Activated gamma-delta T cell treated with anti-CD3 and anti-CD28 coated beads, Interleukin-2, amount 50 U/mL, for 16 hours (primary cell): ENCODE measurements at places on chromosomes 12 and 14.

DNA sequence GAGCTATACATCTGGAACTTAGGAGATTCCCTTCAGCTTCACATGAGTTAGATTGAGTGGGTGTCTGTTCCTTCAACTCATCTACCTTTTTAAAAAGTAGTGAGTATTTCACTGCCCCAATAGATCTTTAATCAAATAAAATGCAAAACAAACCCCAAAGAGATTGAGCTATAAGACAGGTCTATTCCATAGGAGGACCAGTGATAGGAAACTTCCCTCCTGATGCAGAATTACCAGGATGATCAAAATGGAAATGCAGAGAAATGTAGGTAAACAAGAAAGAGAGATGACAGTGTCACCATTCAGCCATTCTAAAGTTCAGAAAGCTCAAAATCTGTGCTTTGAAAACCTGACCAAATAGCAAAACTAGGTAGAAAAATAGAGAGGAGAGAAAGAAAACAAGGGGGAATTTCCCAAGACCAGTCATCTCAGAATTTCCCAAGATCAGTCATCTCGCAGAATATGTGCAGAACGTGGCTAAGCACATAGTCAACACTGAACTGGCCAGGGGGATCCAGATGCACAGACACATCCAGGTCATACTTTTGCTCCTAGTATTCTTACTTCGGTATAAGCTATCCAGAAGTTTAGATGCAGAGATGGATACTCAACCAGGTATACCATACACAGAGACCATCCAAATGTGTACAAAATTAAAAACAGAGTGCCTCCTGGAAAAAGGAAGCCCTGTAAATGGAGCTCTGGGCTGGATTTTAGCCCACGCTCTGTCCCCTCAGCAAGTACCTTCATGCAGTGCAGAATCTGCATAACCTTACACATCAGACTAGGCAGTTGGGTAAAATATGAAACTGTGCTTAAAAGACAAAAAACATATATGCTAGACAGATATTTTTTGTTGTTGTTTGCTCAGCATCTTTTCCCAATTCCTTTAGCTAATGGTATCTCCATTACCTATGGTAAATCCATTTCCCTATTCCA is 27.4 kb downstream of the SLC41A2 start:
- no peak for DNase-seq

DNA sequence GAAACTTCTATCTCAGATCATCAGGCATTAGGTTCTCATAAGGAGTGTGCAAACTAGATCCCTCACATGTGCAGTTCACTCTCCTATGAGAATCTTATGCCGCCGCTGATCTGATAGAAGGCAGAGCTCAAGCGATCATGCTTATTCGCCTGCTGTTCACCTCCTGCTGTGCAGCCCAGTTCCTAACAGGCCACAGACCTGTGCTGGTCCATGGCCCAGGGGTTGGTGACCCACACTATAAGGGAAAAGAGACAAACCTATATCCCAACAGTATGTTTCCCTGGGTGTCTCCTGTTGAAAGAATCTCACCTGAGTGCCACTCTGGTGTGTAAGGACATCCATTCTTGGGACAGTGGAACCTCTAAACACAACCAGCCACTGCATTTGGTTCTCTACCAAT is 186.3 kb downstream of the RIMBP2 start:
- no peak for DNase-seq

DNA sequence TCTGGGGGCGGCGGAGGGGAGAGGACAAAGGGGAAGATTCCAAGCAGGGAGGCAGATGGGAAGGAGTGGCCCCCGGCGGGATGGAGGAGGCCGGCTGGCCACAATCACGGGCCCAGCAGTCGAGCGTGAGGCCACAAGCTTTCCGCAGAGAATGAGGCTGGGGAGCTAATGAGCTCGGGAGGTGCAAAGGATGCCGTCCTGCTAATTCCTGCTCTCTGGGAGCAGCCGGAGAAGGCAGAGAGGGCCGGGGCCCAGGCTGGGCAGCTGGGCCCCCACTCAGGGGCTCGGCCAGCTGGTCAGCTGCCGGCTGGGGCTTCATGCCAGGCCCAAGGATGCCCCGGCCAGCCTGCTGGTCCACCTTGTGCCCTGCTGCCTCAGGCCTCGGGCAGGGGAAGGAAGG is 98.1 kb upstream of the LHX5 start:
- no peak for DNase-seq

DNA sequence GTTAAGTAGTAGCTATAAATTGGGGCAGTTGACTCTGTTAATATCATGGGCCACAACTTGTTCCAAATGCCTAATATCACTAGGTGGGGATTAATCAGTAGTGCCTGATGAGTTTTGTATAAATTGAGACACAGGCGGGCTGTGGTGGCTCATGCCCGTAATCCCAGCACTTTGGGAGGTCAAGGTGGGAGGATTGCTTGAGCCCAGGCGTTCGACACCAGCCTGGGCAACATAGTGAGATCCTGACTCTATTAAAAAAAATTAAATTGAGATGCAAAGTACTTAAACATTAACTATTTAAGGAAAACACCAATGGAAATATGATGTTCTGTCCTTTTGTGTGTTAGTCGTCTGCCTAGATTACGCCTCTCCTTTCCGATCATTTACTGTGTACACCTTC is 9.0 kb downstream of the PAPOLA start:
- DNase-seq: no peak

DNA sequence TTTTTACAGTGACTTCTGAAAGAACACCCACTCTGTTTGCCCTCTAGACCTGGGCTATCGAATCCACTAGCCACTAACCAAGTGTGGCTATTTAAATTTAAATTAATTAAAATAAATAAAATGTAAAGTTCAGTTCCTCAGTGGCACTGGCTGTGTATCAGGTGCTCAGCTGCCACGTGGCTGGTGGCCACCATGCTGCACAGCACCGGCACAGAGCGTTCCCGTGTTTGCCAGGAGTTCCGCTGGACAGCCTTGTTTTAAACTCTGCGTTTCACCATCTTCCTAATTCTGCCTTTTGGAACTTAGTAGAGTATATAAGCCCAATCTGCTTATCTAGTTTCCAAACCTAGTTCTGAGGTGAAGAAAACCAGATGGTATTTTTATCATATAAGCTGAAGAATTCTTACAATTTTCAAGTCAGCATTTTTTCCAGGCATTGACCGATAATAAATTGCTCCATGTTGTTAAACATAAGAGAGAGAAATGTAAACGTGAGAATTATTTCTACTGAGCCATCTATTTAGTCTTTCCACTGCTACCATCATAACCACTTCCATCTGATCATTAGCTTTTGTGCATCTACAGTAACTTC is 339.0 kb downstream of the CACNA1C start:
- no peak for DNase-seq

GRCh38 chr12:1474574-1475153 is 119.7 kb downstream of the FBXL14 start:
- DNase-seq: no peak

GRCh38 chr14:28831126-28831525 is 64.5 kb downstream of the FOXG1 start:
- no peak for DNase-seq

GRCh38 chr12:67714648-67715047 is 66.1 kb downstream of the DYRK2 start:
- DNase-seq: no peak
